GM23338 (cell line): ENCODE measurements at places on chromosomes 3 and 15. TPM values are rescaled to one million over a fixed set of nuclear protein-coding genes. Genes with fewer than 3 reads are reported as not detected.

DNA sequence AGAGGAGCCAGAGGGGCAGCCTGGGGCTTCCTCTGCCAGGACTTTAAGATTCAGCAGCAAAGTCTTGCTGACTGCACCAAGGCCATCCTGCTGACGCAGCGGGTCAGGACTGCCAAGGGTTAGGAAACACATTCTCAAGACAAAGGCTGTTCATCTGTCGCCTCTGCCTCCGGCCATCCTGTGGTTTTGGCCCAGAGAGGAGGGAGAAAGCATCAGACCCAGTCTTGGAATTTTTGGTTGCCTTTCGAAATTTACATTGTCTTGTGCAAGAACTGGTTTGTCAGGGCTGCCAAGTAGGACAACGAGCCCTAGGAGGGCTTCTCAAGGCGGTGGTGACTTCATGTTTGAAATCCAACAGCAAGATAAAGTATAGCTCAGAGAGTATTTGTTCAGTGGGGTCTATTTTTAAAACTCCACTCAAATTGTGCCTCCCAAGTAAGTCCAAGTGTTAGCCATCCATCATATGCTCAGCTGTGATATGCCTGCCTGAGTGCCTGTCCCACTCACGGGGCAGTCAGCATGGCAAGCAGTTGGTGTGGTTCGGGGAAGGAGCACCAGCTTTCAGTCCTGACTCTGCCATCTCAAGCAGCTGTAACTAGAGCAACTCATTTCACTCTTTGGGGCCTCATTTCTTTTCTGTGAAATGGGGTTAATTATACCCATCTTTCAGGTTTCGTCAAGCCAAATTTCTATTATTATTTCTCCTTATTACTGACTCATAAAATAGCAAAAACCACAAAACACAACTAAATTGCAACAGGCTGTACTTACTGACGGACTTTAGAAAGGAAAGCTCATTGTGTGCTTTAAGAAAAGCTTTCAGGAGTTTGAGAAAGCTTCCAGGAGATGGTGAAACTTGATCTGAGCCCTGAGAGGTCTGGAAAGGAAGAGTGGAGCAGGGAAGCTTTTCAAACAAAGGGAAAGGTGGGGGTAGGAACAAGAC lies 42.4 kb upstream of the RHO start:
- H3K27ac ChIP-seq, result peak overlapping the region; percentile 7; the same call in 1 of the 2 replicates
- peak; percentile 56 for DNase-seq
- no peaks in the 10 kb centered on the region for H3K36me3 ChIP-seq
- H3K27me3 ChIP-seq, result no peaks in the 10 kb centered on the region
- peaks cover 14% of the 10 kb centered on the region for H3K4me1 ChIP-seq
- no peak overlapping the region for H3K4me3 ChIP-seq

GRCh38 chr3:126414961-126415660 lies 20.4 kb downstream of the CFAP100 start:
- no peak overlapping the region for H3K4me3 ChIP-seq
- H3K27me3 ChIP-seq, result no peaks in the 10 kb centered on the region
- no peaks in the 10 kb centered on the region for H3K36me3 ChIP-seq
- no peak overlapping the region for H3K27ac ChIP-seq
- DNase-seq, result no peak

The ARGFX gene
- total RNA-seq, result not detected in 2 replicates

The GOLGA8M gene
- total RNA-seq, result not detected in 2 replicates

The SUSD5 gene
- total RNA-seq, result 3.6 and 4.3 TPM in 2 replicates

The ACSBG1 gene
- total RNA-seq, result 7.3 and 10.0 TPM in 2 replicates
